ENCODE measurements at places on chromosomes 7 and 10. TPM values are rescaled to one million over a fixed set of nuclear protein-coding genes. Genes with fewer than 3 reads are reported as not detected.

The BTAF1 gene
- total RNA-seq, result 48.1 TPM

The GRIFIN gene
- not detected for total RNA-seq

The PAPSS2 gene
- total RNA-seq, result 25.9 TPM

The CPA5 gene
- total RNA-seq, result not detected

The KCP gene
- total RNA-seq, result 0.72 TPM

The PPP3CB gene
- total RNA-seq, result 61.2 TPM

The ZCCHC24 gene
- 34.1 TPM for total RNA-seq

The AEBP1 gene
- 67.5 TPM for total RNA-seq

Data from spleen (tissue), 13 donors.